ENCODE measurements at places on chromosomes 3 and 15.

- no peak for DNase-seq
Measured at GRCh38 chr3:64082411-64082810, 59.1 kb upstream of the PSMD6 start.

DNA sequence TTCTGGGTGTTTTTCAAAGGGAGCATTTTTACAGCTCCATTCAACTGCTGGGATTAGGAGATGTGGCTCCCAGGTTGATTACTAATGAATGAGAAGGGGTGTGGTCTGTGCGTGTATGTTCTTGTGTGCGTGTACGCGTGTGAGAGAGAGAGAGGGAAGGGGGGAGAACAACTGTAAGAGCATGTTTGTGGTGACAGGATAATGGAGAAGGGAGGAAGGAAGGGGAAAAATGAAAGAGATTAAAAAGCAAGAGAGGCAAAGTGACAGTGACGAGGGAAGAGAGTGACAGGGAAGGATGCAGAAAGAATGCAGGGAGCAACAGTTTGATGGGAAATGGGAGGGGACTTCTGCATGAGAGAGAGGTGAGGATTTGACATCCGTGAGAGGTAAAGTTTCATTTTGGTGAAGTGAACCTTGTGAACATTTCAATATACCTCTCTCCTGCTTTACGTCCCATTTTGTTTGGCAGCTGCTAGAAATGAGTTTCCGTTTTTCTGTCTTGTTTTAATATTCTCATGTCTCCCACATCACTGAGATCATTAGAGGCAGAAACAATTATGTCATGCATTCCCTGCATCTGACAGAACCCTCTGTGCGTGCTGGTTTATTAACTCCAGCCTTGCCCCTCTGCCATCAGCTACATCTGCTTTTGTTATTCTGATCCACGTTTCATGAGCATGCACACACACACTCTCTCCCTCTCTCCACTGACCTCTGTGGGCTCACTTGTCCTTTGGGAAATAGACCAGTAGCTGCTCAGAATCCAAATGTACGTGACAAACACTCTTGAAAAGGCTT lies 161.6 kb downstream of the GAP43 start:
- no peak for DNase-seq

DNA sequence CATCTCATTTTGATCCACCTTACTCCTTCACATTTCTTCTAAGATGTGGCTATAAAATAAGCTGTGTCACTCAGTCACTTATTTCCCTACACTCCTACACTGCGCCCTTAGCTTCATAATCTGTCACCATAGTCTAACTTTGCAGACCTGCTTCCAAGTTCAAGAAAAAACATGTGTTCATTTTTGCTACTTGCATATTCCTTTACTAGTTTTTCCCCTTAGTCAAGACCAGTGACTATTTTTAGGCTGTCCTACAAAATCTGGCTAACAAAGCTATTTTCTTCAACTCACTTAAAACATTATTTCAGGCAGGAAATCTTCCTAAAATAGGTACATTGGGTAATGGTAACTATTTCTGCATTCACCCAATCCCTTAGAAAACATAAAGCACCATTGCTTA lies 272.5 kb downstream of the TBC1D5 start:
- no peak for DNase-seq

DNA sequence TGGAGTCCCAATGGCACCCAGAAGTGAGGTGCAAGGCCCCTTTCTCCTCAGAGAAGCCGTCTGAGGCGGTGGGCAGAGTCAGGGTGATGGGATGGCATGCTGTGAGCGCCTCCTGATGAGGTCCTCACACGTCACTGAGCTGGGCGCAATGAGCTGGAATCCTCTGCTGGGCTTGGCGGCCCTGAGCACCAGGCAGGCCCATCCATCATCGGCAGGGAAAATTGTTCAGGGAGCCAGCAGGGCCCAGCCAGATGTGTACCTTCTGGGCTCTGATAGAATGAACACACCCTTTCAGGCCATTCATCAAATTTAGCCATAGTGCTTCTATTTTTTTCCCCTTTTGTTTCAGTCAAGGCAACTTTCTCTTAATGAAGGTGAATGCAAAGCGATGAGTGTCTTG lies 43.7 kb downstream of the FAM3D start:
- DNase-seq: no peak

DNA sequence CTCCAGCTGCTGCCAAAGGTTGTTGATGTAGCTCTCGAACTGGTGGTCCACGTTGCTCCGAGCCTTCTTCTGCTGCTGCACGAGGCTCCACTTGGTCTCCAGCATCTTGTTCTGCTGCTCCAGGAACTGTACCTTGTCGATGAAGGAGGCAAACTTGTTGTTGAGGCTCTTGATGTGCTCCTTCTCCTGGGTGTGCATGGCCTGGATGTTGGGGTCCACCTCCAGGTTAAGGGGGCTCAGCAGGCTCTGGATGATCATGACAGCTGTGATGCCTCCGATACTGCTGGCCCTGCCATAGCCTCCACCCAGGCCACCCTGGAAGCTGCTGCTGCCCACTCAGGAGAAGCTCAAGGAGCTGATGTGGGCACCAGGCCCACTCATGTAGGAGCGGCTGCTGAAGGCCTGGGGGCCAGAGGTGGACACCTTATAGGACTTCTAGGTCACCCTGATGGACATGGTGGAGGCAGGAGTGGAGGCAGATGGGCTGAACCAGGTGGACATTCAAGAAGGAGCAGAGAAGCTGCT lies 14.9 kb upstream of the PSTPIP1 start:
- DNase-seq: no peak

- DNase-seq: no peak
Measured at GRCh38 chr3:188979248-188979647, 192.5 kb upstream of the TPRG1 start.
